ENCODE measurements at places on chromosomes 11 and 22.

GRCh38 chr22:25165785-25166184, 33.9 kb upstream of the CRYBB3 start:
- DNase-seq = no peak

DNA sequence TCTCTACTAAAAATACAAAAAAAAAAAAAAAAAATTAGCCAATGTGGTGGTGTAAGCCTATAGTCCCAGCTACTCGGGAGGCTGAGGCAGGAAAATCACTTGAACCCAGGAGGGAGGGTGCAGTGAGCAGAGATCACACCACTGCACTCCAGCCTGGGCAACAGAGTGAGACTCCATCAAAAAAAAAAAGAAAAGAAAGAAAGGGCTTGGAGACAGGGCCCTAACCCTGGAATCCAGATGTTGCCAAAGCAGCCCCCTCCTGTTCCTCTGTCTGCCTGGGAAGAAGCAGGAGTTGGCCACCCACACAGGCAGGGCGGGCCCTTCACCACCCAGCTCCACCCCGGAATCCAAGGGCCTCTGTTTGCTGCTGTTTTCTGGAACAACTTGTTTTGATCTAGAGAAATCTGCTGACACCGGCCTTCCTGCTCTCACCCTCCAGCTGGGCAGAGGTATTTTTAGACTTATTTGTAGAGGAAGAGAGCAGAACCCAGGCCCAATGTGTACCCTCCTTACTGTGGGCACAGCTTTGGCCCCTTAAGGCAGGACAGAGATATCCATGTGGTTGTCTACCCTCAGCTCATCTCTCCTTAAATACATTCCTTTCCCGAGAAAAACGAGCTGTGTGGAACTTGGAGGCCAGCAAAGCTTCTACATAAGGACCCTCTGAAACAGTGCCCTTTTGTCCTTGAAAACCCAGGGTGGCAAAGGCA, 2.7 kb upstream of the NEAT1 start:
- peak; percentile 94 for DNase-seq

DNA sequence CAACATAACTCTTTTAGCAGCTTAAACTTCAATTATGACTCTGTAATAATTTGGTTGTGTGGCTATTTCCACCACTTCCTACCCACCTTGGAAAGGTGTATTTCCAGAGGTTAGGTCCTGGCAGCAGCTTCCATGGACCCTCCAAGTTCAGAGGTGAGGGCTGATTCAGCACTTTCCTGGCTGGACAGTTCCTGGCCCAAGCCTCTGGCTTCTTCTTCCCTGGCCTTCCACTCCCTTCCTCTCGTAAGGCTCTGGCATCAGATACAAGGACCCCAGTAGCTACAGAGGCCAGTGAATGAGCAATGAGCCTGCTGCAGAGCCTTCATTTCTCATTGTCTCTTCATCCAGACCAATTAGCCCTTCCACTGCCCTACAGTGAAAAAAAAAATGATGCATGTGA, 98.1 kb upstream of the KIRREL3 start:
- DNase-seq = peak; percentile 3

DNA sequence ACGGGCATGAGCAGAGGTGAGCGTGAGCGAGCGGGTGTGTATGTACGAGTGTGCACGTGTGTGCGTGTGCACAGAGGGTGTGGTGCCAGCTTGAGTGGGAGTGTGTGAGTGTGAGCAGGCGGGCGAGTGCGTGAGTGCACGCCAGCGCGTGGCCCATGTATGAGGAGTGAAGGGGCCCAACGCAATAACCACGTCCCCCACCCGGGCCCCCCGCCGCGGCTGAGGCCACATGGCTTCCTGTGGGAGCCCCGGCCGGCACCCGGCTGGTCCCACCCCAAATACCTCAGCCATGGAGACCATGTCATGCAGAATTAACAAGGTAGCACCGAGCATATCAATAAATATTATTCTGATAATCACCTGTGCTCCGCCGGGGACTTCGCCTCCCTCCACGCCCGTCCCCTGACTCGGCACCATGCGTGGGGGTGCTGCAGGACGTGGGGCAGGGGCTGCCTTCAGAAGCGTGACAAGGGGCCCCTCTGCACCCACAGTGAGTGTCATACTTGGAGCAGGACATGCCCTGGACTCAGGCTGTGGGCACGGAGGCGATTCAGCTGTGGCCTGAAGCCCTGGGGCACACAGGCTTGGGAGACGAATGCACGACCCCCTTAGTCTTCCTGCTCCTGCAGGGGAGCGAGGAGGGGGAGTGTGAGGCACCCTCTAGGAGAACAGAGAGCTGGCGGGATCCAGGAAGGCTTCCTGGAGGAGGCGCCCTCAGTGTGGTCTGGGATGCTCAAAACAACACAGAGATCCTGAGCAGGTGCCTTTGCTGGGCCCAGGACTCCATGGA, 5.6 kb upstream of the TRABD start:
- DNase-seq = no peak
